ENCODE measurements at places on chromosomes 11 and 22.

DNA sequence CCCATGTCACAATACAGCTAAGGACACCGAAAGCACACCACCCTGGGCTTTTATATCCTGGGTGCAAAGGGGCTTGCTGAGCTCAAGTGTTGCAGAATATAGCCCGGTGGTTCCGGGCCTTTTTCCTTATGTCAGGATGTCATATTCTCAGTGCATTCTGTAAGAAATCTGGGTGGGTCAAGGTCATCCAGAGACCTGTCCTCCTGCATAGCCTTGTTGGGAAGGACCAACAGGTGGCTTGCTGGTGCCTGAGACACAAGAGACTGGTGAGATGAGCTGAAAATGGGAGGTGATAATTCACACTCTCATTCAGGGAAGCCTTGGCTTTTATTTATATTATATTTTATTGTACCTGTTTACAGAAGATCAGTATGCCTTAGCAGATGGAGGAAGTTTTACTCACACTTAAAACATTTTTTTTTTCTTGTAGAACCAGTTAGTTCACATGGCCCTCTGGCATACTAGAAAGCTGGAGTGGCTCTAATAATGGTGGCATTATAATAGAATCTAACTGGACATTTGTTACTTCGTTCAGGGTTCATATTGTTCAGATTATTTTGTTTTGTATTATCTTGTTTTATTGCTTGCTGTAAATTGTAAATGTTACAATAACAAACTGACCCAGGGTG is 14.6 kb upstream of the TMEM123 start:
- DNase-seq: no peak

GRCh38 chr11:33554219-33554618 is 146.4 kb downstream of the C11orf91 start:
- DNase-seq: no peak

GRCh38 chr11:92735039-92735438 is 234.4 kb upstream of the MTNR1B start:
- no peak for DNase-seq

- DNase-seq: no peak
Observed at GRCh38 chr11:73414977-73415651, 38.9 kb downstream of the RELT start.

- DNase-seq: no peak
Observed at GRCh38 chr11:131993246-131993645, 622.8 kb downstream of the NTM start.

DNA sequence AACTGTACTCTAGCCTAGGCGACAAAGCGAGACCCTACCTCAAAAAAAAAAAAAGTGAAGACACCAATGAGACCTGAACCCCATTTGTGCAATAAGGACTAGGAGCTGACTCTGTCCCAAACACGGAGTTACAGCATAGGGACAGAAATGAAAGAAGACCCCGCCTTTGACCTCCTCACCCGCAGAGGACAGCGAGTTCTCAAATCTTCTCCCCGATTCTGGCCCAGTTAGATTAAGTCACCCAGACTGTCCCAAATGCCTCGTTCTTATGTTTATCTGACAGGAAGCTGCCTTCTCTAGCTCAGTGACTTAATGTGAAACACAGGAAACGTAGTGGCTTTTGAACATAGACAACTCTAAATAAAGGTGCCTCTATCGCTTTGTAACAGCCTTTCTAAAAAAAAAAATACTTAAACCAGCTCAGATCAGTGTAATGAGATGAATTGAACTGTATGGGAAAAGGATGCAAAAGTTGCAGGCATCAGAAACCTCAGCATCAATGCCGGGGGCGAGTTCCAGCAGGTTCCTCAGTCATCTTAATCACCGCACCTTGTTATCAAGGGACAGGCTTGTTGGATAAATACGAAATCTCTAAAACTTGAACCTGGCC is 10.6 kb downstream of the MYH9 start:
- DNase-seq: no peak

DNA sequence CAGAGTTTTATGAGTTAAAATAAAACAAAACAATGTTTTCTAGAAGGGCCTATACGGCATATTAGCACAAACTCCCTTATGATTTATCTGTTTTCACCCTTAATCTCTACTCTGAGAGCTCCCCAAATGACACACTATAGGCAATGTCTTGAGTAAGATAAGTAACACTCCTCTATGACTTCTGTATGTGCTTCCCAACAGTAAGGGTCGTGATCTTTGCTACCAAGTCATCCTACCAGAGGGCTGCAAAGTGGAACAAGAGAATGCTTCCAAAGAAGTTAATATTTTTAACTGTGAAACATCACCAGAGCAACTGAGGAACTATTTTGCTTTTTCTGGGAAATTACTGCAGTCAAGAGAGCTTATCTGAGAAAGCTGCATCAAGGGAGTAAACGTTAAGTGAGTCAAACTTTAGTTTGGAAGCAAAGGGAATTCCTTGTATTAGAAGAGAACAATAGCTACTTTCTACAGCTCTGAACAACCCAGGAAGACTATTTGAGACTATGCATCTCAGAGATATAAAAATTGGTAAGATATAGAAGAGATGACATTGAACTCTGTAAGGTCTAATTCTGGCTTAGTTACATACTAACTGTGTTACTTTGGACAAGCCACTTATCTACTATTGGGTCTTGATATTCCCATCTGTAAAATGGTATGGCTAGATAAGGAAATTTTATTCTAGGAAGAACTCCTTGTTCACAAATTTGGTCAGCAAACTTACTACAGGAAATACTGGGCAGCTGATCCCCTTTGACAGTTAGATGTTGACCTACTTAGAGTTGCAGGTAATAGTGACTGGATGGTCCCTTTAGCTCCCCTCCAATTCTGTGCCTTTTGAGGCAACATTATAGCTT is 43.7 kb upstream of the CCDC34 start:
- DNase-seq: no peak

DNA sequence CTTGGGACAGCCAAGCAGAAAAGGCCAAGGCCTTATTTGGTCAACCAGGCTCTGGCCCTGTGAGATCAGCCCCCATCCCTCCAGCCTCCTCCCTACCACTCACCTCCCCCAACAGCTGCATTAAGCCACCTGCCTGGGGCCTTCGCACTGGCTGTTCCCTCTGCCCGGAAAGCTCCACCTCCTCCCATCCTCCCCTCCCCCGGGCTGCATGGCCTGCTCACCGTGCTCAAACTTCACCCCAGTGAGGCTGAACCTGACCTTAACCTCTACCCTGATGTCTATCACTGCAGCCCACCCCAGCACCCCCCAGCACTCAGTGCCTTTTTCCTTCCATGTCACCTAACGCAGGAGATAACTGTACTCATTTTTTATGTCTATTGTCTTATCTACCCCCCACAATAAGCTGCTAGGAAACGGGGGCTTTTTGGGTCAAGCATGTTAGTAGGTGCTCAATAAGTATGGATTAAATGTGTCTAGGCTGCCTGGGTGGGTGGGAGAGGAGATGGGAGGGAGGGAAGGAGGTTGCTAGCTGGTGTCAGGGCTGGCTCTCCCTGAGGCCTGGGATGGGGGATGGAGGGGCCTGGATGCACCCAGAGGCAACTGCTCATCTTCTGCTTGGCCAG is 912 bp downstream of the PTPRCAP start:
- no peak for DNase-seq

Data from NCI-H2227 treated with DMSO at 0.1 percent for 48 hours (cell line).